Kidney (tissue), 22 donors: ENCODE measurements at places on chromosomes 2 and 18.

- no peak for DNase-seq
Measured at GRCh38 chr2:154446324-154446723, 252.2 kb upstream of the KCNJ3 start.

DNA sequence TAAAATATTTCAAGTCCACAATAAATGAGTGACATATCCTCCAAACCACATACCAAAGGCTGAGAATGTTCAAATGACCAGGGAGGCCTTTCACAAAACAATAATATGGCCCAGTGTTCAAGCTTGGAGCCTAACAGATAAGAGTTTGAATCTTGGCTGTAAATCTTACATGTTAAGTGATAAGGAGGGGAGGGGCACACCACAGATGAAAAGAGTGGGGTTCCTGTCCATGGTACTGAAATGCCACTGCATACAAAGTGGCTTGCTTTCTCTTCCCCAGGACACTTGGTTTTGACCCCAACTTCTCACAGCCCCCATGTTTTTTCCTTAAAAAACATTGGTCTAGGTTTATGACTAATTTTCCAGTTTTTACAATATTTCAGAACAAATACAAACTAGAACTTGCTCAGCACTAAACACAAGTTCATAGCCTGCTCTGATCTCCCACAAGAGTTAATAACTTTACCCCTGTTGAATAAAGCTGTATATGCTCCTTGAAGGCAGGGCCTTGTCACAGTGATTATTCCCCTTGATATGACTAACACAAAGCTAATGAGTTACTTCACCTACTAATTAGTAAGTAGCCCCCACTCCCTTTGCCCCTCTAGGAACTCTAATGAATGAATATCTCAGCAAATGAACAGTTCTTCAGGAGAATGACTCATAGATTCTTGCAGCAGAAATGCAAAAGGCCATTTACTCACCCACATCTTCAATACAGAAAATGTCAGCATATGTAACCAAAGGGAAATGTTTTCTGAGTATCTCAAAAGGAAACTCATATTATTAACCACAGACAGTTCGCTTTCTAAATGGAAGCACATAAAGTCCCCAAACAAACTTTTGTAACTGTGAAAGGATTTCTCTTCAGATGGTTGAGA is 142.2 kb downstream of the SATB2 start:
- peak; percentile 24 for DNase-seq

DNA sequence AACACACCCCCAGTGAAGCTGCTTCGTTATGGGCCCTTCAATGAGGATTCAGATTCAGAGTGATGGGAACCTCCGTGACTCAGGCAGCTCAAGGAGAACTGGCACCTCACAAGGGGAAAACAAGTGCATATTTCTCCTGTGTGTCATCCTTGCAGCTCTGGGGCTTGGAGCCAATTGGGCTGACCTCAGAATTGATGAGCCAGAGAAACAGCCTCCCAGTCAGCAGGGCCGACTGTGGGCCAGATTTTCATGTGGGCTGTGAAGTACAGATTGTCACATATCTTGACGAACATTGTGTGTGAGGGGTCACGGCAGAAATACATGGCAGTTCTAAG is 189.6 kb upstream of the SP5 start:
- peak; percentile 77 for DNase-seq

- no peak for DNase-seq
Measured at GRCh38 chr2:113078350-113078839, 10.6 kb downstream of the IL1F10 start.

DNA sequence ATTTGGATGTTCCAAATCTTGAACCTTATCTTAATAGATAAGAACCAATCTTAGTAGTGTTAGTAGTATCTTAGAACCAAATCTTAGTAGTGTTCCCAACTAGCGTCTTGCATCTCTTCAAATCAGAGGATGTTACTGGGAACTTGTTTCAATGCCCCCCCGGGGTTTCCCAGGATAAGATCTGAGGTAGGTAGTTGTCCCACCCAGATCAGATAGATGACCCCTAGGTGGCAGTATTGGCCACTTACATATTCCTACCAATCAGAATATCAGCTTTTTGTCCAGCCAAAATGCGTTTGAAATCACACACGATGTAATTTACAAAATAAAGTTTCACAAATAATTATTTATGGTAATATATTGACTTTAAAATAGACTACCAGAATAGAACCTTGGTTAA is 314.8 kb downstream of the MBD2 start:
- DNase-seq = no peak

- peak; percentile 72 for DNase-seq
Measured at GRCh38 chr2:47309472-47309951, 93.4 kb upstream of the MSH2 start.

GRCh38 chr18:26255695-26256622 is 29.7 kb downstream of the TAF4B start:
- no peak for DNase-seq

- peak; percentile 81 for DNase-seq
Measured at GRCh38 chr2:46082531-46083485, 214.4 kb upstream of the EPAS1 start.

DNA sequence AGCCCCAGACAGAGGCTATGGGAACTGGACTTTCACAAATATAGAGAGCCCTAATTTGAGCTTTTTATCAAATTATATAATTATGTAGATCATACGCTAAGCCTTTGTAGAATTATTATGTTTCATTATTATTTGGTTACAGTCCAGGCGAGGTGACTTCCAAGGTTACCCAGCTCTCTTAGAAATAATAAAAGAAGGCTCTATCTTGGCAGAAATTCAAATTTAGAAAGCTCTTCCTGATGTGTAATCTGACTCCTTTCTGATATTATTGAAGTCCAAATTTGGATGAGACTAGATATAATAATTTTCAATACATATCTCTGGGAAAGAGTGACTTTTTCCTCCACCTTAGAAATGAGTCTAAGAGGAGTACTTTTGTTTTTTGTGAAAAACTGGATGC is 4.8 kb upstream of the SLC38A11 start:
- DNase-seq = no peak

GRCh38 chr2:224284134-224284946 is 117.6 kb downstream of the FAM124B start:
- peak; percentile 51 for DNase-seq
